WTC11 (cell line): ENCODE measurements at places on chromosomes 1 and 21.

GRCh38 chr1:34263406-34263805, 86.7 kb downstream of the C1orf94 start:
- DNase-seq: no peak

- DNase-seq: no peak
Measured at GRCh38 chr1:154884869-154885701, 15.0 kb upstream of the KCNN3 start.

- DNase-seq: no peak
Measured at GRCh38 chr1:174884038-174884437, 115.7 kb upstream of the CACYBP start.

DNA sequence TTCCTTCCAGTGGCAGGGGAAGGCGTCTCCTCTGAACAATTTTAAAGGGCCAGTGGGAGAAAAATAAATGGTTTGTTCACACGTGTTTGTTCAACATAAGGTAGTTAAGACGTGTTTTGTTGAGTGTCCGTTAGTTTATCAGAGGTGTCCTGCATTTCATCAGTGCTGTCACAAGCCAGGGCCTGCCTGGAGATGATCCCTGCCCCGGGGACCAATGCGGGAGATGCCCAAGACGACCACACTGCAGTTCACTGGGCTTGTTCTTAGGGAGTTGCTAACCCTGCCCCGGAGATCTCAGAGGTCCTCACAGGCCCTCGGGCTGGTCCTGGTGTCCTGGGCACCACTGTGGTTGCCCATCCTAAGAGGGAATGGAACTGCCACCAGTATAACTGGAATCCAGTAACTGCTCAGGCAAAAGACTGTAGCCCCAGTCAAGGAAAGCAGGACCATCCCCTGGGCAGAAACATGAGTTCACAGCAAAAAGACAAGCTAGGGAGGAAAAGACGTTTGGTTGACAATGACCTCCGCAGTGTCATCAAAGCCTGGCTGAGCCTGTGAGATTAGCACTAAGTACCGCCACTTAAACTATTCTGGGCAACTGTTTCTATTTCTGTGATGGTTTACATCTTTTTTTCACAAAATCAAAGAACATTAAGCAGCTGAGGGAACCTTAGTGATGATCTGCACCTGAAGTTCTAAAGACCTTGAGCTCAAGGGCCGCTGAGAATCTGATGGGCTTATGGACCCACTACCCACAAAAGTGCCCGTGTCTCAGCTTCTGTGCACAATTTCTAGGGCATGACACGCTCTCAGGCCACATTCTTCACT, 44.9 kb upstream of the LIN9 start:
- no peak for DNase-seq

- peak; percentile 51 for DNase-seq
Measured at GRCh38 chr1:52601991-52602855, at the start of gene GPX7. Gene GPX7 (plus strand): TSS chr1:52602371. CDS start chr1:52602410, 39 bp downstream.

DNA sequence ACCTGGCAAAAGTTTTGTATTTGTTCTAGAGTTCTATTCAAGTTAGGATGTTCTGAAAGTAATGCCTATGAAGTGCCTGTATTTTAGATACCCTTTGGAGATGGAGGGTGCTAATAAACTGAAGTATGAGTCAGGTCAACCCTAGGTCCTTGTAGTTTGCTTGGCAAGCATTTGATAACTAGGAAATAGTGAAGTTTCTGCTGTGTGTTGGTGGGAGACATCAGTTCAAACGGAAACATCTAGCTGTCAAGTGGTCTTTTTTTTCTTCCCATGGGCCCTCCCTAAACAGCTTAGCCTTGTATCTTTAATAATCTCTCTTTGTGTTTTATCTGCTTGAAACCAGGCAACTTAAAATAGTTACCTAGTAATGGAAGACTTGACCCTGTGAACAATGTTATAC, 4.5 kb downstream of the MRPS6 start:
- no peak for DNase-seq

DNA sequence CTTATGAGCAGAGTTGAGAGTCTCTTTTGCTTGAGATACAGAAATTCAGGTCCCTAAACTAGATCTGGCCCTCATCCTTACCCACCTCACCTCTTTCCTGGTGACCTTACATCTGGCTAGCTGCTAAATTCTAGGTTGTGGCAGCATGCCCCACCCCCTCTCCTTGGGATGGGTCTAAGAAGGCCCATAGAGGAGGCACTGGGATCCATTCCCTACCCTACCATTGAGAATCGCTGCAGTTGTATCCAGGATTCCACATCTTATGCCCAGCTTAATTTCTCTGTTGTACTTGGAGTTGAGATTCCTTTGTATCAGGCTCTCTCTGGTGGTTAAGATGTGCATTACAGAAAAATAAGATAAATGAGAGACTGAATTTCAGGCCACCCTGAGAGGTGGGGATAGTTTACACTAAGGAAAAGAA, 9.5 kb upstream of the TMEM39B start:
- DNase-seq: no peak

DNA sequence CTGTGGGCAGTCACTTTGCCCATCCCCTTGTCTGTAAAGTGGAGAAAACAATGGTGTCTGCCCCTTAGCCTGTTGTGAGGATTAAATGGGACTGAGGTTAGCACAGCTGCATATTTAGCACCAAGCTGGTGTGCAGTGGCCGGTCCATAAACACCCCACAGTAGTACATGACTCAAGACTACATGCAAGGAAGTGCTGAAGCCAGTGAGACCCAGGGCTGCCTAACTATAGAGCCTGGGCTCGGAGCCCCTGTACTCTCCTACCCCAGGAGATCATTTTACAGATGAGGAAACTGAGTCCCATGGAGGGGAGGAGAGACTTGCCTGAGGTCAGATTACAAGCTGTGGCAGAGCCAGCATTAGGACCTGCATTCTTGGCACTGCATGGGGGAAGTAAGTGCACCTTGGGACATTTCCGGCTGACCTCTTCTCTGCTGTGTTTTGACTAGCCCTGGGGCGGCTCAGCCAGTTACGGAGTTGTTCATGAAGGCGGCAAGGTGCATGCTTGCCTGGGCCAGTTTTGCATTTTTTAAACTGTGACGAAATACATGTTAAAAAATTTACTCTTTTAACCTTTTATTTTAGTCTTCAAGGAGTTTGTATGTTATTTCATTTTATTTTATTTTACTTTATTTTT, 3.2 kb downstream of the SERINC2 start:
- DNase-seq: no peak

GRCh38 chr1:233668146-233668724, 54.3 kb downstream of the KCNK1 start:
- DNase-seq: no peak

DNA sequence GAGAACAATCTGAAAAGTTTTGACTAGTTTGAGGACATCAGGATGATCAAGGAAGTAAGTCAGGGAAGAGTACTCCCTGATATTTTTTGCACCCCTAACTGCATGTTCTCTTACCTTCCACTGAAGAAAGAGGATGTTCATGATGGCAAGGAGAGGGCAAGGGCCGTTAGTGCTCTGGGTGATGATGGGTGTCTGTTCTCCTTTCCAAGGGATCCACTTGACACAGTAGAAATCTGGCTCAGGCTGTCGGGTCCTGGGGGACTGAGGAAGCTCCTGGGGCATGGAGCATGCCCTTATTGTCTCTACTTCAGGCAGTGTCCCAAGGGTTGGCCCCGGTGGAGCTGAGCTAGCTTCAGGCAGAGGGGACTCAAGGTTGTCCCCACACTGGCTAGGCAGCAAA, 4.7 kb downstream of the MINDY1 start:
- no peak for DNase-seq

DNA sequence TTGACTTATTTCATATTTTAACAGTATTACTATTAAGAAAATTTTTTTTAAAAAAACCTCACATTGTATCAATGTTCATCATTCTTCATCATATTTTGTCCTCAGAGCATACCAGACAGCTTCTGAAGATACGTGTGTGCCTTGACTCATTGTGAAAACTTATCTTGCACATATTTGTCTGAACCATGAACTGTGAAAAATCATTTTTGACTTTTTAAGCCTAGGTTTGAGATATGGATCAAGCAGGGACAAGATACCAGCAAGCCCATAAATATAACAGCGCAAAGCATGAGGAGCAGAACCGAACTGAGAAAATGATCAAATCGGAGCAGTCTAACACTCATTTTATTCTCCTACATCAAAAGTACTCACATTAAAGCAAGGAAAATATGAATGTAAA, 506.0 kb downstream of the BRINP3 start:
- no peak for DNase-seq

DNA sequence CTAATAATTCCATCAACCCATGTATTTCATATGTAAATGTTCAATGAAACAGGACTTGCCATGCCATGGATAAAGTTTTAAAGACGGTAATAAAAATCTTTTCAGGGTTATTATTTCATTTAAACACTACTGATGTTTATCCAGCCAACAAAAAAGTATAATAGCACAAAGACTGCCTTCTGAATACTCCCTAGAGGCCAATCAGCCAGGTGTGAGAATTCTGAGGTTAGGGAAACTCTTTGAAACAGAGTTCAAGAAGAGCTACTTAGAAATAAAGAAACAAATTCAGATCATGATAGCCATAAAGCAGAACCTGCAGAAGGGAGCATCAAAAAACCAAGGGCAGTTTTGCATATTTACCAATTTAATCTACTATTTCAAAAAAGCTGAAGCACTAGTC, 48.7 kb downstream of the AKT3 start:
- DNase-seq: no peak

DNA sequence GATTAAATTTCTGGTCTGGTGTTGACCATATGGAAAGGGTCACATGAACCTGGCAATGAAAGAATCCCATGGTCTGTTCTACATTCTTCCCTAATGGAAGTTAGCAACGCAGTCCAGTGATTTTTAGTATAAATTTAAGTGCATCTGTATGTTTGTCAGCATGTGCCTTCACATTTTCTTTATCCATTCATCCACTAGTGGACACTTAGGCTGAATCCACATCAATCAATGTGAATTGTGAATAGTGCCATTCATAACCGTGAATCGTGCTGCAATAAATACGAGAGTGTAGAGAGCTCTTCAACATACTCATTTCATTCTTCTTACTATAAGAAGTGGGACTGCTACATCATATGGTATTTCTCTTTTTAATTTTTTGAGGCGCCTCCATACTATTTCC, 12.7 kb upstream of the IFI16 start:
- no peak for DNase-seq

DNA sequence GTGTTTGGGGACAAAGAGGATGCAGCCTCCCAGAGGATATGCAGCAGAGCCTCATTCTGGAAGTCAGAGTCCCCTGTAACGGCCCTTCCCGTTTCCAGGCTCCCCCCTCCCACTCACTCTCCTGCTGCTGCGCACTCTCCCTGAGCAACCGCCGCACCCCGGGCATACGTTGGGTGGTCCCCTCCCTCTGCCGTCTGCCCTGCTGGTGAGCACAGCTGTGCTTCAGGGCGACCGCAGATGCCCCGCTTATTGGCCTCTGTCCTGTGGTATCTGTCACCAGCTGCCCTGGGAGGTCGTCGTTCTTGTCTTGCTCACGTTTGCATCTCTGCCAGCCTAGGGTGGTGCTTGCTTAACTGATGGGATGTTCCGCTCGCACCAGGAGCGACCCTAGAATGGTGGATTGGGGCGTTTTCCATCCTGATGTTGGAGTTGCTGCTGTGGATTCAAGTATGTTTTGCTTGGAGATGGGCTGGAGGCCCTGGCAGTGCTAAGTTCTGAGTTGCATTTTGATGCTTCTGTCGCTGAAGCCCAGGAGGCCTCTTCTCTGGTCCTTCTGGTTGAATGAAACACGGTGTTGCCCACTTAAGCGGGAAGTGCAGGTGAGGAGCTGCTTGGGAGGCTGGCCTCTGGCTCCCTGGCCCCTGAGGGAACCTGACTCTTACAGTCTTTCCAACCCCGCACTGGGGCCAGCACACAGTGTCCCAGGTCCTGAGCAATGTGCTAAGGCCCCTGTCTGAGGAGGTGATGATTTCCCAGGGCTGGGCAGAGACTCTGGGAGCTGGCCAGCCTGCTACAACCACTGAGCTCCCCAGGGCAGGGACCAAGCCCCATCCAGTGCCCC, 3.2 kb downstream of the TMEM201 start:
- no peak for DNase-seq

- DNase-seq: no peak
Measured at GRCh38 chr1:15727866-15728534, 8.1 kb upstream of the SLC25A34 start.

GRCh38 chr1:16430606-16431005, 6.6 kb downstream of the SPATA21 start:
- DNase-seq: no peak

GRCh38 chr21:45917241-45917640, 64.3 kb upstream of the COL6A1 start:
- no peak for DNase-seq

- no peak for DNase-seq
Measured at GRCh38 chr1:37601441-37601840, 5.7 kb upstream of the GNL2 start.

DNA sequence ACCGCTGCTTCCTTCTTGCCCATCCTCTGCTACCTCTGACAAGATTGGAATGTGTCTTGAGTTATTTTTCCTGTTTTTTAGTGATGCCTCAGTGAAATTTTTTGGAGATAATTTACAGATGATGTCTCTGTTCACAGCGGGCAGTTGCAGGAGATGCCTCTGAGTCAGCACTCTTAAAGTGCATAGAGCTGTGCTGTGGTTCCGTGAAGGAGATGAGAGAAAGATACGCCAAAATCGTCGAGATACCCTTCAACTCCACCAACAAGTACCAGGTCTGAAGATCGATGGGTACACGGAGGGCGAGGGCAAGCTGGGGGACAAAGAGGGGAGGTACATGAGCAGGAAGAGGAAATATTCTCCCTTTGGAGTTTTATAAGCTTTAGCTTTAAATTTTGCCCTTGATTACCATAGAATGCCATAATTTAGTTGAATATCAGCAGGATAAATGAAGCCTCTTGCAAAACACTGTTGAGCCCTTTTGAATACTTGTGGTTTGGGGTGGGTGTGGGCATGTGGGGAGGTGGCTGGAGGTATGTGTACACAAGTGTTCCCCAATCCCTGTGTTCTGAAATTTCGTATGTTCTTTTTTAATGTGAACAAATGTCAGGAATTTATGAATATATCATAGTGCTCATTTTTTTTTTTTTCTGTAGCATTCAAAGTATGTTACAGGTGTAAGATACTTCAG, 19.8 kb downstream of the ATP1A1 start:
- no peak for DNase-seq

DNA sequence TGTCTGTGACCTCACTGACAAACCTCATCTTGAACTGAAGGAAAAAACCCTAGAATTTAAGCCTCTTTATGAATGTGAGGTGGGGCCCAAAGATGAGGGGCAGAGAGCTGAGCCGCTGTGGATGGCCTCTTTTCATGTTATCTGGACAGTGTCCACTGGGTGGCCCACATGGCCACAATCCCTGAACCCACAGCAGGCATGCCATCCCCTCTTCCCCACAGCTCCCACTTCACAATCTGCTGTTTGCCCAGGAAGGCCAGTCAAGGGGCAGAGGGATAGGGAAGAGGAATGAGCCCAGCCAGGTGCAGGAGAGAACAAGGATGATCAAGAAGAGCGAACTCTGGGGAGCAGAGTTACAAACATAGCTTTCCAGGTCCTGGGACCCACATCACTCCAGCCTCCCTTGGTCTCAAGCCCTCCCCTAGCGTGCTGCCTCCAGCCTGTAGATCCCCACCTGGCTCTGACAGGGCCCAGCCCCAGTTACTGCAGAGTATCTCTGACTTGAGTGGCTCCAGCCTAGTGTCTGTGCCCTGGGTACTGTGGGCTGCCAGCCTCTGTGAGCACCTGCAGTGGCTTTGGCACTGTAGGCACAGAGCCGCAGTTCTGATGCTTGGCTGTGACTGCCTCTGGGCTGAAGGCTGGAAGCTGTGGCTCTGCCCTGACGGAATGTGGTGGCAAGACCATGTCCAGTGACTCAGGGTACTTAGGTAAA, 1.9 kb upstream of the SLFNL1 start:
- DNase-seq: no peak

GRCh38 chr1:41629141-41629540, 144.7 kb upstream of the EDN2 start:
- DNase-seq: no peak
